ENCODE measurements at places on chromosomes 6 and 20.
A peak's percentile ranks its signal among the peaks of the same experiment; 100 is the strongest.

DNA sequence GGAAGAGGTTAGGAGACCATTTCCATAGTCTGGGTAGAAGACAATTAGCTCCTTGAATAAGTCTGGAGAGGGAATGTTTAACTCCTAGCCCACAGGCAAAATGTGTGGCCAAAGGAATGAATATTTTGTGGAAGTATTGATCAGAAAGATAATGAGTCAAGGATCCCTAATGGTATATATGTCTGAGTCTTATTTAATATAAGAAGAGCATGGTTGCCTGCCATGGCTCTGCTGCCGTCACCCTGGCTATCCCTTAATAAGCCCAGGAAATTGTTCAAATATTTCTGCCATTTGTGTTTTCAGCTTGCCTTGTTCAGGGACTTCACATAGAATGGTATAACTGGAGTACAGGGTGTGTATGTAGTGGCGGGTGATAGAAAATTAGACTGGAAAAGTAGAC lies 18.1 kb upstream of the CALHM6 start:
- no peak for ATAC-seq

- ATAC-seq, result no peak
These were observed 12.1 kb downstream of the TMEM200A start for GRCh38 chr6:130377915-130378314.

DNA sequence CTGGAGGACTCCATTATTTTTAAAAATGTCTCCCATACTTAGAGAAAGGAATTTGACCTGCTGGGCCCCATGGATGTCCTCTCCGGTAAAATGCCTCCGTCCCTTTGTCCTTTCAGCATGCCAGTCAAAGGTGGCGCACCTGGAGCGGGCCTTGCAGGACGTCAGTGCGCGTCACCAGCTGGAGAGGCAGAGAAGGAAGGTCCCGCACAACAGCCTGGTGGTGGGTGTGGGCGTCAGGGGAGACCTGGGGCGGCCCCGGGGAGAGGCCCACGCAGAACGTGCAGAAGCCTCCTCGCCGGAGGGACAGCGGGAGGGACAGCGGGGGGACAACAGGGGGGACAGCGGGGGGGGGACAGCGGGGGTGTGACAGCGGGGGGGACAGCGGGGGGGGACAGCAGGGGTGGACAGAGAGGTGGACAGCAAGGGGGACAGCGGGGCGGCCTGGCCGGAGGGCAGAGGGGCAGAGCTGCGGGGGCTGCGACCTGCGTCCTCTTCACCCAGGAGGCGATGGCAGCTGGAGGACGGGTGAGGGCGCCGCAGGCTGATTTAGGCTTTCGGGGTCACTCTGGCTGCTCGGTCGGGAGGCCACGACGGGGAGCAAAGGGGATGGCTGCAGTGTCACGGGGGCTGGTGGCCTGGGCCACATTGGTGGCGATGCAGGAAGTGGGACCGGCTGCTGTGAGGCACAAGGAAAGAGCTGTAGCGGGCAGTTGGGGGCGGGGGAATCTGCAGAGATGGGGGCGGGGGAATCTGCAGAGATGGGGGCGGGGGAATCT lies 859 bp upstream of the KIF25 start:
- peak; percentile 50 for ATAC-seq

- ATAC-seq, result no peak
These were observed 113.2 kb upstream of the KCNG1 start for GRCh38 chr20:51135926-51136715.

DNA sequence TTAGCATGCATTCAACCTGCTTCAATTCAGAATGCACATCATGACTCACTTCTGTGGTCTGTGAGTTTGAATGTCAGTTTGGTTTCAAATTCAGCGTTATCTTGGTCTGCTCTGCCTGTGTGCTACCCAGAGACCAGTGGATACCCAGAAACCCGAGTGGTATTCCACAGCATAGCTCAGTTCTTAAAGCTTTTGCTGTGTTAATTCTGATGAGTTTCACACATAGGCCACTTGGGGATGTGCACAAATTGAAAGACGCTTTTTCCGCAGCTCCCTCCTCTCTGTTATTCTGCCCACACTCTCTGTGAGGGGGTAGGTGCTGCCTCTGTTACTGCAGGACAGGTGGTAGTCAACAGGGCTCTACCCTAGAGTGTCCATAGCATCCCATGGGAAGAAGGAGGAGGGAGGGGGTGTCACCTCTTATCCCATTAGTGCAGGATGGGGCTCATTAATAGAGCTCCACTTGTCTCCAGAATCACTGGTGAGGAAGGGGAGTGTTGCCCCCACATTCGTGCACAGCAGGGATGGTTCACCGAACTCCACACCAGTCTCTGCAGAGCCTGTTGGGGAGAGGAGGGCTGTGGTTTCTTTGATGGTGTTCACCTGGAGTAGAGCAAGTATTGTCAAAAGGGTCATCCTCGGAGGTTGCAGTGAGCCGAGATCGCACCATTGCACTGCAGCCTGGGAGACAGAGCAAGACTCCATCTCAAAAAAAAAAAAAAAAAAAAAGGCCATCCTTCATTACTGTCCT lies 29.2 kb upstream of the SDCBP2 start:
- peak; percentile 53 for ATAC-seq

DNA sequence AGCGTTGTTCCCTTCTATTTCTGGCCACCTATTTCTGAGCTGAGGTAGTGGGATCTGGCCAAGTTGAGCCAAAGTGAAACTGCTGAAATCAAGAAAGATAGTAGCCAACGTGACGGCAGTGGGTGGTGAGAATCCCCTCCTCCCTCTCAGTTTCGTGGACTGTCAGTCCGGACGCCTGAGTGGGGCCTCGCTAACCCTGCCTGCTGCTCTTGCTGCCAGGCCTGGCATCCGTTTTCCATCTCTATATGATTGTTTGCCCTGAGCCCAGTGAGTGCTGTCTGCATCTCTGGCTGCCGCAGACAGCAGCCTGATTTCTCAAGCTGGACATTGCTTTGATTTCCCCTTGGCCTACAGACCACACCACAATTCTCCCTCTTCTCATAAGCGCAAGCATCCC lies 23.5 kb upstream of the PAX1 start:
- no peak for ATAC-seq

GRCh38 chr20:58092871-58093270 lies 135.6 kb downstream of the ANKRD60 start:
- ATAC-seq, result no peak
